CD4-positive, alpha-beta T cell (primary cell): ENCODE measurements at places on chromosomes 4 and X. TPM values are rescaled to one million over a fixed set of nuclear protein-coding genes. Genes with fewer than 3 reads are reported as not detected.

DNA sequence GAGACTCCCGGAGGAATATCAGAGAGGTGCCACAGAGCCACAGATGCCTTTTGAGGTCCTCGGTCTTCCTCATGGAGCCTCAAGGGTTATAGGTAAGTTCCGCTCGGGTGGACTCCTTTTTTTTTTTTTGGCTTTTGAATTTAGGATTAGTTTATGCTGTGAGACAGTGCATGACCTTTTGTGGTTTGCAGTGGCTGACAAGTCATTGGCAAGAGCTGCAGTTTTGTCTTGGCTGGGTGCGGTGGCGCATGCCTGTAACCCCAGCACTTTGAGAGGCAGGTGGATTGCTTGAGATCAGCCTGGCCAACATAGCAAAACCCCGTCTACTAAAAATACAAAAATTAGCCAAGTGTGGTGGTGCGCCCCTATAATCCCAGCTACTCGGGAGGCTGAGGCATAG, 4.5 kb upstream of the GRSF1 start:
- DNase-seq, result no peak

KLB gene
- not detected for total RNA-seq

DNA sequence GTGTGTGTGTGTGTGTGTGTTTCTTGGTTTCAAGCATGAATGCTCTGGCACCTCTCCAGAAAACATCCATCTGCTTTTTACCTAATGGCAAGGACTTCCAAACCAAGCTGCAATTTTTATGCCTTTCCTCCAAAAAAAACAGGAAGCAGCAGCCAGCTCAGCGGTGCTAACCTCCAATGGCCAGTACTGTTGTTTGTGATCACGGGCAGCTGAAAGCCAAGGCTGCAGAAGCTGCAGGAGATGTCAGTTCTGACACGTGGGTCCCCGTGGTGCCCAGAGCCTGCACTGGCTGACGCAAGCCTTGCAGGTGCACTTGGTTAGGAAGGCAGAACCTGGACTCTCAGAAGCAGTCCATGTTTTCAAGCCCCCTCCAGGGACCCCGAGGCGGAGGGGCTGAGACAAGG, 313.6 kb upstream of the DDX53 start:
- no peak for DNase-seq

DNA sequence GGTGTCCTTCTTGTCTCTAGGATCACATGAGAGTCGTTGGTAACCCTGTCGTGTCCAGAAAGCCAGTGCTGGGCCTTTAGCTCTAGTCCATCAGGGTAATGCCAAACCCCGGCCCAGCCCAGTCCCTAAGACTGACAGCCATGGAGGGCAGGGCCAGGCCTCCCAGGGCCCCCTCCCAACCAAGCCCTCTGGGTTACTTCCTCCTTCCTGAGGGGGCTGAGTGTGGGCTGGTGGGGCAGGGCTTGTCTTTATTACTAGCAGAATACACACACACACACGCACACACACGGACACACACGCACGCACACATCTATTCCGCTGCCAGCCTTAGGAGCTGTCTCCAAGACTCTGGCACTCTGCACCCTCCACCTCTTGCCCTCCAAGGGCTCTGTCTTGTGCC, 35.6 kb upstream of the CDKN2AIP start:
- no peak for DNase-seq

DNA sequence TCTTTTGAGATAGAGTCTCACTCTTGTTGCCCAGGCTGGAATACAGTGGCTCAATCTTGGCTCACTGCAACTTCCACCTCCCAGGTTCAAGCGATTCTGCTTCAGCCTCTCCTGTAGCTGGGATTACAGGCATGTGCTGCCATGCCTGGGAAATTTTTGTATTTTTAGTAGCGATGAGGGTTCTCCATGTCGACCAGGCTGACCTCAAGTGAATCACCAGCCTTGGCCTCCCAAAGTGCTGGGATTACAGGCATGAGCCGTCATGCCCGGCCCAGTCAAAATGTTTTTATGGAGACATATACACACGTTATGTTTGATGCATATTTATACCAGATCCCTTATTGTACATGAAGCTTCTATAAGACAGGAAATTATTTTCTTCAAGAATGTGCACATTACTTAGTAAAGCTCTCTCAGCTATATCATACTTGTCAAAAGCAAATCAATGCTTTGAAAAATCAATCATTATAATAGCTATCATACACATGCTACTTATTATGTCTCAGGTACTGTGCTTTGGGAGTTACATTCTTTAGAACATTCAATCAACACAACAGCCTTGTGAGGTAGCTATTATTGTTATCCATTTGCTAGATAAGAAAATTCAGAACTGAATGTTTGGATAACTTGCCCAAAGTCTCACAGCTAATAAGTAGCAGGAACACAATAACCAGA, 269.2 kb downstream of the FSTL5 start:
- DNase-seq, result no peak

DNA sequence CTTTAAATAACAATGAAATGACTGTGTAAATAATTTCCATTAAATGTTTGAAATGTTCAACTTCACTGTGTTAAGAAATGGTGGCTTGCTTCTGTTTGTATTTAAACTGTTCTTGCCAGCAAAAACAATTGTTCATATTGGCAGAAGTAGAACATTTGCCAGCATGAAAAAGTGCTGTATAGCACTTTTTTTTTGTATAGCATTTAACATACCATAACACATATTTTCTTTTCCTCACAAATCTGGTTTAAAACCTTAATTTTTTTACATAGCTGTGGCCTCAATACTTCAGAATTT, 94.1 kb downstream of the COX18 start:
- no peak for DNase-seq

GRCh38 chr4:56115898-56116297, 167.2 kb downstream of the CEP135 start:
- no peak for DNase-seq

GPR82 gene
- not detected for total RNA-seq

- DNase-seq, result peak; percentile 17
These were observed 101.9 kb upstream of the RBPJ start for GRCh38 chr4:26218677-26219605.

- DNase-seq, result no peak
These were observed 56.0 kb upstream of the MID1 start for GRCh38 chrX:10676235-10676957.

DNA sequence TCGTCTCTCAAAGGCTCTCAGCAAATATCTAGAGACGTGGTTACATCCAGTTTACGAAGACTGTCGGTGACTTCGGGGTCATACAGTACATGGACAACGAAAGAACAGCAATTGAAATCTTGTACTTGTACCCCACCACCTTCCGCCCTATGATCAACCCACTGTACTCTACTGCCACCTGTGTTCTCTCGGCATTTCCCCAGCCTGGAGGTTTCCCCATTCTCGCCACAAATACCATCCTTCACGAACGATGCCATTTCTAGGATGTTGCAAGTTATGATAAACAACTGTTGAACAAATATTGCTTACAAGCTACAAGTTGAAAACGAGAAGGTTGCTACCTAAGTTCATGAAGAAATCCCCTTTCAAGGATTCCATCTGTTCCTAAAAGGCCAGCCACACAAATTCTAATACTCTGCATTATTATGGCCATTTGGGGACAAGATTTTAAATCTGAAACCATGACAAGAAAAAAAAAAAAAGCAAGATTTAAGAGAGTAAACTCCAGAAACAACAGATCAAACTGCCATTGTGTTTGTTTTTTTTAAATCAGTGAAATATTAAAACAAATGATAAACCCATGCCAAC, 1.6 kb downstream of the APBB2 start:
- no peak for DNase-seq

- no peak for DNase-seq
These were observed 67.7 kb downstream of the MID1IP1 start for GRCh38 chrX:38868941-38869401.

DNA sequence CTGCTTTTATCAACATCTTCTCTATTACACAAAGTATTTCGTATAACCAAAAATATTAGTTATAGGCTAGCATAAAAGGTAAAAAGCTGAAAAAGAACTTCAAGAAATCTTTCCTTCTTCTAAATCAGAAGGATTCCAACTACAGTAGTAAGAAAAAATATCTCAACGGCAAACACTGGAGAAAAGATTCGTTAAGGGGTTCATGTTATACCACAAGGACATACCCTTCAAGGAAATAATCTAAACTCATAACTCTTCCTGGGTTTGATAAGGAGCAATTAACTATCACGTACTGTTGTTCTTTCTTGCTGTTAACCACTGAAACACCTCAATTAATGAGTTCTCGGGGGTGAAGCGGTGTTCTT, 1.5 kb downstream of the SMIM14 start:
- DNase-seq, result no peak

DNA sequence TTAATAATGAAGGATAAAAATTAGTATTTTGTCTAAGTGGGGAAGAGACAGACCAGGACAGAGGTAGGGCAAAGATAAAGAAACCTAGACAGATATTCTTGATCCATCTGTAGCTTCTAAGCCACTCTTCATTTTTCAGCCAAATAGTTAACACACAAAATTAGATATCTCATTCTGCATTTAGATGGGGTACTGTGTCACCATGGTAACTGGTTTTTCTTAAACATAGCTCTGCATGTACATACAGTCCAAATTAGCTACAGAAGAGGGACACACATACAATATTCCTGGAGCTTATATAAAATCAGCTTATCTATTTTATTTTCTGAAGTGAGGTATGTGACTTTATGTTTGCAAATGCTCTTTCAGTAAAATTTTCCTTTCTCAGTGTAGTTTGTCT, 393.7 kb downstream of the PPP3CA start:
- DNase-seq, result no peak

DNA sequence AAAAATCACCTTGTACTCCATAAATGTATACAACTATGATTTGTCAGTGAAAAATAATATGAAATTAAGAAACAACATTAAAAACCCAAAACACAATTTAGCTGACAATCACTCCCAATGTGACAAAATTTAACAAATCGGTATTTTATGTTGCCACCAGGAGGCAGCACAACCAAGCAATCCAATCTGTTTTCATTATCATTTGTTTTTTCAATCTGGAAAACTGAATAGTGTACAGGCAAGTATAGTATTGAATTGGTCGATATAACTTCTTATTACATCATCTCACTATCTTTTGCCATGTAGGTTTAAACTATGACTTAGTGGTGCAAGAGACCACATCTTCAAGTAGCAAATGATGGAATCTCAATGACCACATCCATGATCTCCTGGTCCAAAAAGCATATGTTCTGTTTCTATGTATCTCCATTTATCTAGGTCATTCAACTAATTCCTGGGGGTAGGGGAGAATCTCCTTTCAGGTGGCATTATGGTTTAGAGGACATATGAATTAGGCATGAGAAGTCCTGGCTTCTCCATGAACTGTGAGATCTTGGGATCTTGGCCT, 112.9 kb upstream of the AGA start:
- no peak for DNase-seq

HSD17B13 gene
- total RNA-seq, result 0.27 TPM

DNA sequence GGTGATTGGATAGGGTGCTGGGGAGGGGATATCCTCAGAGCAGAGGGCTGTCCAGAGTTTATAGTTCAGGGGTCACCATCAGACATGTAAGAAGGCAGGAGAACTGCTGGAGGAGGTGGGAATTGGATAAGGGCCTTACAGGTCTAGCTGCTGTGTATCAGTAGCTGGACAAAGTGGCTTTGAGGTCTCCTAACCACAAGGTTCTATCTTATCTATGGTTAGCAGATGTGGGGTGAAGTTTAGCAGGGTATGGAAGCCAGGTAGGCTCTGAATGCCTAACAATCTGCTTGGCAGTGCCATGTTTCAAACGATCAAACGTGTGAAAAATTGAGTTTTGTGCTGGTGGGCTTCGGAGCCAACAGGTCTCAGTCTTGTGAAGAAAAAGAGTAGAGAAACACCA, 32.1 kb upstream of the MAGEA8 start:
- DNase-seq, result no peak

DNA sequence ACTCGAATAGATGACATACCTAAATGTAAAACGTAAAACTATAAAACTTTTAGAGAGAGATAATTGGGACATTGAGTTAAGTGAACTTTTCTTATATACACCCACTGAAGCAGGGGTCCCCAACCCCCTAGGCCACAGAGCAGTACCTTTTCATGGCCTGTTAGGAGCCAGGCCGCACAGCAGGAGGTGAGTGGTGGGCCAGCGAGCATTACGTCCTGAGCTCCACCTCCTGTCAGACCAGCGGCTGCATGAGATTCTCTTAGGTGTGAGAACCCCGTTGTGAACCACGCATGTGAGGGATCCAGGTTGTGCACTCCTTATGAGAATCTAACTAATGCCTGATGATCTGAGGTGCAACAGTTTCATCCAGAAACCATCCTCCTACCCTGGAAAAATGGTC, 114.8 kb downstream of the HMX1 start:
- DNase-seq, result no peak

GAGE12E gene
- total RNA-seq, result not detected

CTAG2 gene
- not detected for total RNA-seq

NR3C2 gene
- 31.6 TPM for total RNA-seq

DNA sequence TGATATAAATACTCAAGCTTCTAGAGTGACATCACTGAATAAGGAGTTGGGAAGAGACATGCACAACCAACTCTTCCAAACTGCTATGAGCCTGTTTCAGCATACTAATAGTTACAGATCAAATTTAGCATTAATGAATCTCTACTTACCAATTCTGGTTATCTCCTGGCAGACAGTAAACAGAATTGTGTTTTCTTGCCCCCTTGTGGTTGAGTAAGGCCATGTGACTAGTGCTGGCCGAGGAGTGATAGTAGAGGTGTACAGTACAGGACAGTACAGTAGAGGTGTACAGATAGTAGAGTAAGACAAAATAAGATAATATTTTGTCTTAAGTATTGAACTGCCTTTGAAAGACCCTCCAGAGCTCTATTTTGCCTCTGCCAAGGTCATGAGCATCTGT, 681.4 kb downstream of the GABRG1 start:
- no peak for DNase-seq

DNA sequence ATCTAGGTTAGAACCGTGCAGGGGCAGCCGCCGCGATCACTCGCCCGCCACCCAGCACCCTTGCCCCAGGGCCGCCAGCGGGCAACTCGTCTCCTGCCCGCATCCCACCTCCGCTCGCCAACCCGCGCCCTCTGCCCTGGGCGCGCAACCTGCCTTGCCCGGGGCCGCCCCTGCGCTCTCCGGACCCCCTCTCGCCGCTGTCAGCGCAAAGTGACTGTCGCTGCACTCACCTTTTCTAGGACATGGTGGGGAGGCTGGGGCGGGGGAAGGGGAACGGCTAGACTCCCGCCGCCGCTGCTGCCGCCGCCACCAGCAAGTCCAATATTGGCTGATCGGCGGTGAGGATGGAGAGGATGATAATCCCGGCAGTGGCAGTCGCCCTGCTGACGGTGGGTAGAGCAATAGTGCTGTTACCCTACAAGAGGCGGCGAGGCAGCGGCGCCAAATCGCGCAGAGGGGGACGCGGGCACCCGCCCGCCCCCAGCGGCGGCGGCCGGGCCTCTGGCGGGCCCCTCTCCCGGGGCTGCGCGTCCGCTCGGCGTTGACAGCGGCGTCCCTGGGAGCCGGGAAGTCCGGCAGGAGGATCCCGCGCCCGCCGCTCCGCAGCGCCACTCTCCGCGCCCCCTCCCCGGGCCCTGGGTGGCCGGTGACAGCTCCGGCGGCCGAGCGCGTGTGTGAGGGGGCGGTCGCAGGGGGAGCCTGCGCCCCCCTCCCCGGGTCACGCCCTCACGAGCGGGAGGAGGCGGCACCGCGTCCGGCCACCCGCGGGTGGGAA, 2.3 kb upstream of the NR3C2 start:
- peak; percentile 60 for DNase-seq
